ENCODE measurements at places on chromosomes 6 and 20.

GRCh38 chr20:37276494-37277252 lies 12.8 kb upstream of the MANBAL start:
- peak; percentile 70 for DNase-seq

- DNase-seq = no peak
Measured at GRCh38 chr6:117169781-117170281, 95.5 kb upstream of the VGLL2 start.

DNA sequence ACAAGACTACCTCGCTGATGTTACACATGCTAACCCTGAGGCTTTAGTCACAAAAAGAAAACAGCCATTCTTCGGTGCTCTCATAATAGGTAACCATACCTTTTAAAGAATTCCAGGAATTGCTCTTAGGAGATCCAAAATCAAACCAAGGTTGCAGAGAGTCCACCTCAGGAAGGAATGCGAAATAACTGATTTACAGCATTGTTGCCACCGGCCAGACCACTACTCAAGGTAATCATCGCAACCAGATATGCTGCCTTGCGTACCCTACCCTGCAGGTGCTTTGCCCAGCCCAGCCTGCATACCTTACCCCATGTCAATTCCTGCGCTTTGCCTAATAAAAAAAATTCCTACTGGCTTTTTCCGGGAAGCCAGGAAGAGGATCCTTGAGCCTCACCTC lies 27.0 kb downstream of the NUP153 start:
- DNase-seq = no peak

DNA sequence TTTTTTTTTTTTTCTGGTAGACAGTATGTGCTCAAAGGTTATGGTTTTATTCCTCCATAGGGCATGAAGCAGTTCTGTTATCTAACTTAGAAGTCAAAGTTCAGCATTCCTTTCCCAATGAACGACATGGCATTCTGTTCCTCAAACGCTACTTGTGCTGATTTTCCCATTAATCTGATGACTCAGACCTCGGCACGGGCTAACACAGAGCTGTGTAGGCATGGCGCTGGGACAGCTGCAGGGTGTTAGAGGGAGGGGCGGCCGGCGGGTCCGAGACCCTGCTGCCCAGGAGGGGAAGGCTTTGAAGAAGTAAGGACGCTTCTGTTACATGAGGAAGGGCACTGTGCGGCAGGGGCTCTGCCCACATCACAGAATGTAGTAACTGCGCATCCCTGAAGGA lies 93.6 kb upstream of the AGPAT4 start:
- DNase-seq = no peak

Data from AG08395 (cell line).